ENCODE measurements at places on chromosomes 4 and X. TPM values are rescaled to one million over a fixed set of nuclear protein-coding genes. Genes with fewer than 3 reads are reported as not detected.

DNA sequence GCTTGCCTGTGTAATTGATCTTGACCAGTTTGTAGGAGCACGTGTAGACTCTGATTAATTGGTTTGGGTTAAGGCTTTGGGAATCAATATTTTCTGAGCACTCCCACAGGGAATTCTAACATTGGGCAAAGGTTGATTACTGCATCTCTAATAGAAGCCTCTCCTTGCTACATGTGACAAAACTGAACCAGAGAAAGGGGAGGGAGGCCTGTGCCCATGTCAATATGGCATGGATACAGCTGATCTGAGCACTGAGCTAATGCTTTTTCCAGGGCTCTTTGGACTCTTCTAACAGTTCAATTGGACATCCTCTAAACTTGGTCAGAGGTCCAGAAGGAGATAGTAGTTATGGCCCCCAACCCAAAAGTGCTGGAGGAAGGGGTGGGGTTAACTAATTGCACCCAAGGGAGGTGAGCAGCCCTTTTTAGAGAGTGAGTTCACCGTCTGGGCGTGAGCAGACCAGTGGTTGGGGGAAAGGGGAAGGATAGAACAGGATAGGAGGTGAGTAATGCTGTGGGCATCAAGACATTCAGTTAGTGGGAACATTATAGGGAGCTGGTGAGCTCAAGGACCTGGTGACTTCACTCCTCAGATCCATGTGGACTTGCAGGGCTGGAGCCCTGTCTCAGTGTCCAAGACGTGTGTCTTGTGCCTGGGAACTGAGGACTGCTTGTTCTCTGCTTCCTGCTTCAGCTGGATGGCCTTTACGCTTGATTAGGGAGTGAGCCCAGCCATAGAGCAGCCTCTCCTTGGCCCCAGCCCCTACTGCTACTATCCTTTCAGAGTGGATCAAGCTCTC lies 22.8 kb downstream of the MSN start:
- DNase-seq: peak; percentile 40

CTAG1A gene
- not detected for total RNA-seq

- DNase-seq: no peak
Observed at GRCh38 chr4:149031399-149031798, 589.2 kb upstream of the NR3C2 start.

- DNase-seq: no peak
Observed at GRCh38 chrX:21529771-21530170, 128.4 kb downstream of the KLHL34 start.

DNA sequence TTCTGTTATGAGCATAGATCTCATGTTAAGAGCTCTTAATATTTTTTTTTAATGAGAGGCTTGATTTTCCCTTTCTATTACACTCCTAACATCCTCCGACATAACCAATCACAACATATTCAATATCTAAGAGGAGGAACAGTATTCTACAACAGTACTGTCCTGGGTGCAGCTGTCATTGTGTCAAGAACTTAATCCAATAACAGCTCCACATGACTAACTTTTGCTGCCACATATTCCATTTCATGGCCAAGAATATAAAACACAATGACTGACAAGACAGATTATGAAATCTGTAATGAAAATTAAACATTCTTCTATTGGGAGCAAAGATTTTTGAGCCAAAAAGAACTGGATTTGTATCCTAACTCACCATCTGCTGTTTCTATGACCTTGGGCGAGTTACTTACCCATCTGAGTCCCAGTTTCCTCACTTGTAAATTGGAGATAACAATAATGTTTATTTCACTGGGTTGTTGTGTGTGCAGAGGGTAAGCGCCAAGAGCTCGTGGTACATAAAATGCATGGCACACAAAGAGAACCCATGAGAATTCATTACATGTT lies 405.6 kb downstream of the SPRY1 start:
- no peak for DNase-seq

ARMCX2 gene
- total RNA-seq: 35.9 TPM

DNA sequence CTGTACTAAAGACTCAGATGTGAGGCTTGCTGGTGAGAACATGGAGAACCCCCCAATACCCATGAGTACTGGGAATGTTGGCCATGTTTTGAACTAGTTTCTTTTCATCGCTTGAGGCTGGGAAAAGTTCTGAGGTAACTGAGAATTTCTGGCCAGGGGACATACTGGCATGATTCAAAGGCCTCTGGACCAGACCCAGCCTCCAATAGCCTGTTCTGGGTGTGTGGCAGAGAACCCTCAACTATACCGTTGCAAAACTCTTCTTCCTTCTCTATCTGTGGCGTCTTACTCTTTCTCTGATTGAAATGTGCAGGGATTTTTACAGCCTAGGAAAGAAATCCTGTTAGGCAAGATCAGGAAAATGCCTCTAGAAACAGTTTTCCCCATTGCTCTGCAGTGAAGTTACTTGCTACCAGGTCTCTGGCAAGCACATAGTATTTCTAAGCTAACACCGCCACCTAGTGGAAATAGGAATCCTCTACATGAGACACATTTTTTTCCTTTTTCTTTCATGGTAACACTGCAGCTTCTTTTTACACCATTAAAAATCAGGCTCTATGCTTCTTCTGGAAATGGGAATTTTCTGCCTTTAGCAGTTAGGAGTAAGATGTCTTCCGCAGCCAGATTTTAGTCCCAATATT lies 170.7 kb upstream of the ZCCHC13 start:
- DNase-seq: no peak
